ENCODE measurements at places on chromosomes 2 and 18. TPM values are rescaled to one million over a fixed set of nuclear protein-coding genes. Genes with fewer than 3 reads are reported as not detected.

- no peak for DNase-seq
Observed at GRCh38 chr2:6872394-6872793, 5.2 kb upstream of the RSAD2 start.

DNA sequence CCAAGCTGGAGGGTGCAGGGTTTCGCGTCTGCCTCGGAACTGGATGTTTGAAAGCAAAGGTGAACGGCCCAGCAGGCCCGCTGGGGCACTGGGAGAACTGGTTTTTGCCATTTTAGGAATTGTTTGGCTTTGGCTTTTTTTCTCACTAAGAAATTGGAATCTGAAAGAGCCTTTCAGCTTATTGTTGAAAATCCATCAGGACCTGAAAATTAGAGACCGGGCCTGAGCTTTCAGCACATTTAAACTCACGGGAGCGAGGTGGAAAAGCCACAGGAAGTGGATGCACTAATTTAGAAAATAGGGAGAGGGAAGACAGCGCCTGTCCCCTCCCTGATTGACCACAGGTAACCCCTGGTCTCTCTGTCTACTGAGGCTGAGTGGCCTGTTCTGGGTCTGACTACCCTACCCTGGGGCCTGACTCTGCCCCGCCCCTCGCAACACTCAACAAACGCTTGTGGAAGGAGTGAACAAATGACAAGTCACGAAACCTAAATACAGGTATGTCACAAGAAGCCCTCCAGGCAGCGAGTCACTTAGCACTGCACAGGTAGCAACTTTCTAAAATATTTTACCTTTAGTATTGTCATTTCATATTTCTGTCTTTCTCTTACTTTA lies 100.3 kb upstream of the MBOAT2 start:
- DNase-seq = no peak

The PSTPIP2 gene
- total RNA-seq = 21.2 TPM

The VWA3B gene
- not detected for total RNA-seq

Data from hepatocyte (in vitro differentiated cells).